Kidney (tissue), 22 donors: ENCODE measurements at places on chromosomes 5 and 9. TPM values are rescaled to one million over a fixed set of nuclear protein-coding genes. Genes with fewer than 3 reads are reported as not detected.
A peak's percentile ranks its signal among the peaks of the same experiment; 100 is the strongest.

- DNase-seq = peak; percentile 15
These were observed 58.9 kb downstream of the DOCK2 start for GRCh38 chr5:169695919-169696490.

Gene SLC25A2
- 0.94 TPM for total RNA-seq

DNA sequence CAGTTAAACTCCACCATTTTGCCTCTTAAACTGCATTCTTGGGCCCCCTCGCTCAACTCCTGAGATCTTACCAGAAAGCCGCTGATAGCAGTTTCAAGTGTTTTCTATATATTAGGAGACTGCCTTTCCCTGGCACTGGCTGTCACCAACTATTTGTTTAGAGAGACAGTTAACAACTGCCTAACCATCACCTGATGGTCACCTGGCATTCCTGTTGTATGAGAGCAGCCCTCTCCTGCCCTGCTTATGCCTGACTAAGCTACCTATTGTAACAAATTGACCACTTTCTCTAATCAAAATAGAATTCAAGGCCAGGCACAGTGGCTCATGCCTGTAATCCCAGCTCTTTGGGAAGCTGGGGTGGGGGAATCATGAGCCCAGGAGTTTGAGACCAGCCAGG lies 28.0 kb upstream of the SIL1 start:
- no peak for DNase-seq

- DNase-seq = no peak
These were observed 46.5 kb upstream of the DAPK1 start for GRCh38 chr9:87451149-87451548.

GRCh38 chr5:7794311-7794710 lies 56.6 kb downstream of the CFAP90 start:
- no peak for DNase-seq

- no peak for DNase-seq
These were observed 8.3 kb upstream of the YTHDC2 start for GRCh38 chr5:113505181-113505580.

Gene PDLIM4
- total RNA-seq = 47.0 TPM

Gene DMRTA1
- total RNA-seq = 2.3 TPM

DNA sequence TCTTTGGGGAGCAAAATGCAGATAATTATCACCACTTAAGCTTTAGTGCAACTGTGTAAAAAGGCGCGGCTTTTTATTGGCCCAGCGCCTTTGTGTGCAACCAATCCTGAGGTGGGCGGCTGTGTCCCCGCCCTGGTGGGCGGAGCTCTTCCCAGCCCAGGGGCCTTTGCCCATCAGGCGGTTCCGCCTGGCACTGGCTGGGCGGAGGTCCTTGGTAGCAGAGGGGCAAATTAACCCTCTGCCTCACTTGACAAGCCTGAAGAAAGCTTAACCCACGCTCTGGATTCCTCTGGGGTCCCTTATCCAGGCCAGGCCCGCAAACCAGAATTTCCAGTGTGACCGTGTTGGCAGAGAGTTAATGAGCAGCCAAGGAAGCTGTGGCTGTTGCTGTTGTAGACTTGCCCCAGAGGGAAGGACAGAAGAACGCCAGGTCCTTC lies 12.8 kb upstream of the NIPAL4 start:
- DNase-seq = peak; percentile 83

DNA sequence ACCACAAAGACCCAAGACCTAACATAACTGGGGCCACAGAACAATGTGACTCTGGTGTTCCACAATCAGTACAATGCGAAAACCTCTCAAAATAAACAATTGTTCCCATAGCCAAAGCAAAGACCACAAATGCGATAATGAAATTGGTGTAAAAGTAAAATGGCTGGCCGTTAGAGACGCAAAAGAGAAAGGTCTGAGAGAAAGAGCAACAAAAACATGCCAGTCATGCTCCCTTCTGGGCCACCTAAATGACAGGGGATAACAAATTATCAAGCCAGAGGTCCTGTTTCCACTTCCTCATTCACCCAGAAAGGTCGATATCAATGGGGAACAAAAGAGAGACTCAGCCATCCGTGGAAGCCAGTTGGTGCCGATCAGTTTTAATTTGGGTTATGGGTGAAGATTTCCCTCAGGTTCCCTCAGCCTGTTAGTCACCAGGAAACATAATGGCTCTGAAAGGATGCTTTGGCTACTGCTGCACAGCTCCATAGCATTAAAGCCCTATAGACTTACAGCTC lies 9.2 kb upstream of the CFAP95 start:
- no peak for DNase-seq

Gene DOCK8
- 46.5 TPM for total RNA-seq

DNA sequence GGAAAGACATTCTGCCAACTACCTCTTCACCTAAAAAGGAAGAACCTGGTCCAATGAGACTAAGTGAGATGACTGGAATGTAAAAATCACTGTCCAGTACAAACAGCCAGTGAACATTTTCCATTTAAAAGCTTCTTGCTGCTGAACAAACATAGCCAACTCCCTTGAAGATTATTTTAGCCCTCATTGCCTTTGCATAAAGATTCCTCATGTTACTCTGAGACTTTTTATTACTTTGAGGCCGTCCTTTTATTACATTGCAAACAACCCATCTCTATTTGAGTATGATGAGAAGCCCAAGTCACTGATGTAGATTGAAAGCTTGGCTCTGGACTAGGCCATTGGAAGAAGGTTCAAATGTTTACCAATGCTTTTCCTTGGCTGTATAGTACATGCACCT lies 649.8 kb downstream of the CETN3 start:
- DNase-seq = no peak

GRCh38 chr9:133767625-133768024 lies 29.5 kb upstream of the SARDH start:
- DNase-seq = no peak

Gene LCNL1
- total RNA-seq = 1.4 TPM

Gene PCDHGB4
- total RNA-seq = 6.1 TPM

- no peak for DNase-seq
These were observed 6.1 kb upstream of the HMHB1 start for GRCh38 chr5:143805861-143806260.

GRCh38 chr5:169054506-169054905 lies 246.4 kb downstream of the SLIT3 start:
- no peak for DNase-seq

- no peak for DNase-seq
These were observed 10.5 kb downstream of the RPS14 start for GRCh38 chr5:150438873-150439546.

DNA sequence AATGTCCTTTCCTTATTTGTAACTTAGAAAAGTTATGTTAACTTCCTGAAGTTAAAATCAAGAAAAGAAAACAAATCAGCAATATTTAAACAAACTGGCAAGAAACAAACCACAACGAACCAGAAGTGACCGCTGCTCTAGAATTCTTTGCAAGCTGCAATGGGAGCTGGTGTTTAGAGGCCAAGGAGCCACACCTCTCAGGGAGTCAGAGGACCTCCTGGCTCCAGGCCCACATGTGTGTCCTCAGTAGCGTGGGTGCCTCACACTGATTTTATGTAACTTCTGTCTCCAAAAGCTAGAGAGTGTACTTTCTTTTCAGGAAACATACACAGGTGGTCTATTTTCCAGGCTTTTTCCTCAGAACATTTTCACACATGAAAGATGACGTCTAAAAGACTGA lies 100.4 kb downstream of the IRX2 start:
- DNase-seq = no peak

DNA sequence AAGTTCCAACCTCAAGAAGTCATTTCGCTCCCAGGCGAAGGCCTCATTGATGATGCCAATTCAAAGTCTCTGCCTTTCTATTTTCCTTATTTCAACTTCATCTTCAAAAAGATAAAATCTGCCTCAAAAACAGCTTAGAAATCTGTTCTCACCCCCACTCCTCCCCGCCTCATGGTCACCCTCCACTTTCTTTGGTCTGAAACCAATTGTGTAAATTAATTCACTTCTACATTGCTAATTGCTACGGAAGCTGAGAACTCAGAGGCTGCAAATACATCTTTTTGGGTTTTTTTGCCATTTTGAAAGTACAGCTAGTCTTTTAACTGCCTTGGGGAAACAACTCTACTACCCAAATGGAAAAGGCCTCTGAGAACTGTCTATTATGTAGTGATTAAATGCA lies 350.0 kb upstream of the SLC24A2 start:
- no peak for DNase-seq

Gene SEMA6A
- 51.6 TPM for total RNA-seq

Gene MARCOL
- not detected for total RNA-seq

DNA sequence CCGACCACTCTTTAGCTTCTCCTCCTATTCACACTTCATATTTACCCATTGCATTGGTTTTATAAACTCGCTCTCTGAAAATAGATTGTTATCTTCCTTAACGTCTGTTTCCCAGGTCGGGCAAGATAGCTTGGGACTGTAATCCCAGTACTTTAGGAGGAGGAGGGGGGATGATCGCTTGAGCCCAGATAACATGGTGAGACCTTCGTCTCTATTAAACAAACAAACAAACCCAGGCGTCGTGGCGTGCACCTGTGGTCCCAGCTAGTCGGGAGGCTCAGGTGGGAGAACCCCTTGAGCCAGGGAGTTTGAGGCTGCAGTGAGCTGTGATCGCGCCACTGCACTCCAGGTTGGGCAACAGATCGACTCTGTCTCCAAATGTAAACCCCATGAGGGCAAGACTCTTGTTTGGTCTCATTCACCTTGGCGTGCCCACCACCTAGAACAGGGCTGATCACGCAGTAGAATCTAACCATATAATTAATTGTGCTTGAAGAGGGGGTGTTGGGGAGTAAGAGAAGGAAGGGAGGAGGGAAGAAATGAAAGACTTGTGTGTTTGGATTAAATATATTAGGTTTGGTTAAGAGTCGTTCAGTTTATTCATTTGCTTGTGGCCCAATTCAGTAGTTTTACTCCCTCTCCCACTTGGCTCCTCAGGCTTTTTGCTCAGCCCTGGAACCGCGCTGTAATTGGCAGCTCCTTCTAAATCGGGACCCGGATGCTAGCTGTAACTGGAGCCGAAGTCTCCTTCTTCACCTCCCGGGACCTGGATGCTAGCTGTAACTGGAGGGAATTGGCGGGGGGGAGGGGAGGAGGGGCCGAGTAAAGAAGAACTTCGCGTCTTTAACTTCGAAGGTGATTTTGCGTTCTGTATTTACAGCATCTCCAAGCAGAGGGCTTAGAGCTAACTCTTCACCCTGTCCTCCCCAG lies 24.9 kb downstream of the CDKN2A start:
- no peak for DNase-seq

Gene C5orf52
- not detected for total RNA-seq
